Fibroblast of skin of abdomen (primary cell): ENCODE measurements at places on chromosomes 16 and 17.

DNA sequence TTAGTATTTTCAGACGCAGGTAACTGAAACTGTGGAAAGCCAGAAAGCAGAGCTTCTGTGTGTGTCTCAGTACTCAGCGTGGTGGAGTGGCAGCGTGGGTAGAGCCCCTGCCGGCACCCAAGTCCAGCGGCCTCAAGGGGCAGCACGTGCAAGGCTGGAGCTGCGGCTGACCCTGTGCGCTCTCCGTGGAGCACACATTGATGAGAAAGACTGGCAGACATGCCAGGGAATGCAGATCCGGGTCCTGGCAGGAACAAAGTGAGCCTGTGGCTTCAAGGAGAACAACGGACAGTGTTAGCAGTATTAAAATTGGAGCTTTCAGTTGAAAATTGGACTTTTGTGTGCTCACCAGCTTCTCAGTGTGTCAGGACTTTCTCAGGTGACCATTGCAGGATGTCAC, 23.3 kb downstream of the ZC3H18 start:
- DNase-seq: no peak

GRCh38 chr17:49358641-49359247, 3.3 kb downstream of the ZNF652 start:
- no peak for DNase-seq

GRCh38 chr17:32264140-32264799, 1.4 kb upstream of the RHBDL3 start:
- no peak for DNase-seq

GRCh38 chr16:79536958-79537357, 63.6 kb downstream of the MAF start:
- DNase-seq: no peak

DNA sequence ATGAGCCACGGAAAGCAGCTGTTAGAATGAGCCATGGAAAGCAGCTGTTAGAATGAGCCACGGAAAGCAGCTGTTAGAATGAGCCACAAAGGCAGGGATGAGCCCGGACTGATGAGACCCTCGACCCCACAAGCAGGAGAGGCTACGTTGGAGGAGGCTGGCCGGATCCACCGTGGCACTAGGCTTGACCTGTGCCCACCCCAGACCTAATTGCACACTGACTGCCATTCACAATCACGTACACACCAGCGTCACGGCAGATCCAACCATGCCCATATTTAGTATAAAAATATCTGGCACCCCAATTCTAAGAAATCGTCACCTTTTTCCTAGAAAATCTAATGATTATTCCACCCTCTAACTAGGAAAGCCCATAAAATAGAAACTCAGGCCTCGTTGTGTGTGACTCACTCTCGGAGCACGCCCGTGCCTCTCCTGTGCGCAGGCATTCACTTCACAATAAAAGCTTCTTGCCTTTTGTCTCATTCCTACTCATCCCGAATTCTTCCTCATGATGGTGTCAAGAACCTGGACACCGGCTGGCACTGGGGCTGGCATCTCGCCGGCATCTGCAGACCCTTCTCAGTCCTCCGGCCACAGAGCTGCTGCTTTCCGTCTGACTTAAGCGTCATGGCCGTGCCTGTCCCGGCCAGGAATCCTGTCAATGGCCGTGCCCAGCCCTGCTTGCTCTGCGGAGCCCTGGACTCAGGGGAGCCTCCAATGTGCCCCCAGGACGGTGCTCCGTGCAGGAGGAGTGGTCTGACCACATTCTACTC, 5.5 kb upstream of the SECTM1 start:
- peak; percentile 75 for DNase-seq

- no peak for DNase-seq
Observed at GRCh38 chr17:32523827-32524552, 37.2 kb downstream of the CDK5R1 start.

GRCh38 chr17:11909348-11909747, 87.9 kb downstream of the ZNF18 start:
- no peak for DNase-seq

GRCh38 chr16:29154088-29154487, 169.2 kb downstream of the LAT start:
- no peak for DNase-seq

DNA sequence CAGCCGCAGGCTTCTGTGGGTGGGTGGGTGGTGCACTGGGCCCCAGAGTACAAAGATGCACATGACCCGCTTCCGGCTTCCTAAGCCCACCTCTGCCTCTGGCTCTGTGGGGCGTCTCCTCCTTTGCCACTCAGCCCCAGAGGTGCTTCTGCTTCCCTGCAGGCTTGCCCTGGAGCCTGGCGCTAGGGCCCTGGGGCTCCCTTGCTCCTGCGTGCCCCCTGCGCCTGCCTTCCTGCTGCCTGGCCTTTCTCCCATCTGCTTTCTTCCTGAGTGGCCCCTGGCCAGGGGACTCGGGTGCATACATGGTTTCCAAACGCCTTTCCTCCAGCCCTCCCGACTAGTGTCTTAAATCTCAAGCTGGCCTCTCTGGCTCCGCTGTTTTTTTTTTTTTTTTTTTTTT, 3.4 kb downstream of the WWOX start:
- DNase-seq: no peak

DNA sequence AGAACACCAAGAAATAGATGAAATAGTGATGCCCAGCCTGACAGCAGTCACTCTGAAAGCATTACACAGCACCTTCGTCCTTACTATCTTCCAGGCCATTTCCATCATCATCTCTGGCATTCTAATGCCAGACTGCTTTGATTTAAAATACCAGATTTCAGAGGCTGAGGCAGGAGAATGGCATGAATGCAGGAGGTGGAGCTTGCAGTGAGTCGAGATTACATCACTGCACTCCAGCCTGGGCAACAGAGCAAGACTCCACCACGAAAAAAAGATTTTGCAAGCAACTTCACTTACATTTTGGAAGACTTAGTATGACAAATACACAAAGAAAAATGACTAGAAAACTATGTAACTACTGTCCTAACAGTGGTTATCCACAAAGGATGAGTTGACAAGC, 244.0 kb downstream of the CPPED1 start:
- DNase-seq: peak; percentile 53

GRCh38 chr17:7841915-7842379, 7.9 kb downstream of the KDM6B start:
- DNase-seq: peak; percentile 90

GRCh38 chr16:11554053-11554452, 32.7 kb downstream of the LITAF start:
- DNase-seq: no peak

- DNase-seq: peak; percentile 31
Observed at GRCh38 chr16:49700251-49701064, 155.5 kb downstream of the ZNF423 start.

GRCh38 chr16:50400967-50401348, 32.2 kb upstream of the BRD7 start:
- no peak for DNase-seq

GRCh38 chr16:72493716-72494415, 321.9 kb upstream of the PMFBP1 start:
- peak; percentile 81 for DNase-seq

GRCh38 chr16:84905965-84906460, 86.2 kb downstream of the CRISPLD2 start:
- no peak for DNase-seq

DNA sequence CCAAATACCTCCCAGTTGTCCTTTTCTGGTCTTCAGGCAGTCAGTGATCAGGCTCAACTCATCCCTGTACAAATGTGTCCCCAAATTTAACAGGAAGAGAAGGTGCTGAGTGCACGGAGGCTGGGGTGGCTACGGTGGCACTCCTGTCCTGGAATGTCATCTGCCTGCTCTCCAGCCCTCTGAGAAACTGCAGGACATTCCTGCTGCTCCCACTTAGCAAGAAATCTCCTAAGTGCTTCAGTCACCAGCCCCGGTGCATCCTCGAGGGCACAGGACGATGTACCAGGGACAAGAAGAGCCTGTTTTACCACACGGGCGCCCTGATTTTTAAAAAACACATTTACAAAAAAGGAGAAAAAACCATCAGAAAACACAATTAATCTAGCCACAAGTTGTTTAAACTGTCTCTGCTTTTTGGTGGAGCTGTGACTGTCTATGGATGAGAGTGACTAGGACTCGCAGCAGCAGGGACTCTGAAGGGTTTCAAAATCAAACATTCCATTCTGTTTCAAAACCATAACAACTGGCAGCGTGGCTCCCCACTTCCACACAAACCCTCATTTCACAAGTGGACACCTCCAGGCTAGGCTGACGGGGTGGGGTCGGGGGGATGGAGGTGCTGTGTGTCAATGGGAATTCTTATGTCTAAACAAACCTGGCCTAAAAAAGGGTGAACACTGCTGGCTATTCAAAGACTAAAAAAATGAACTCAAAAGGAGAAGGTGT, 65.3 kb upstream of the CNEP1R1 start:
- DNase-seq: no peak

GRCh38 chr16:8963010-8963820, 491 bp downstream of the USP7 start:
- peak; percentile 16 for DNase-seq

DNA sequence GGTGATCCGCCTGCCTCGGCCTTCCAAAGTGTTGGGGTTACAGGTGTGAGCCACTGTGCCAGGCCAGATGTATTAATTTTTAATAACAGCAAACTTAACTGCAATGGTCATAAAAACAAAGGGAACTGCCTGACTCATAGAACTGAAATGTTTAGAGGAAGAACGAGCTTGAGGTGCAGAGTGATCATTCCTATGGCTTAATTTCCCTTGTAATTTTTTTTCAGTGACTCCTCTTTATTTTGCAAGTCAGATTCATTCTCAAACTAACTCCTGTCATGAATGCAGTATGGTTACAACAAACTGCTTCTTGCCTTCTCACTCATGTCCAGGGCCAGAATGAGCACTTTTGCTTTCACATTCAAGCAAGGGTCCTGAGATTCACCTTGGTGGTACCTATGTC, 231.3 kb downstream of the HAPSTR1 start:
- no peak for DNase-seq

DNA sequence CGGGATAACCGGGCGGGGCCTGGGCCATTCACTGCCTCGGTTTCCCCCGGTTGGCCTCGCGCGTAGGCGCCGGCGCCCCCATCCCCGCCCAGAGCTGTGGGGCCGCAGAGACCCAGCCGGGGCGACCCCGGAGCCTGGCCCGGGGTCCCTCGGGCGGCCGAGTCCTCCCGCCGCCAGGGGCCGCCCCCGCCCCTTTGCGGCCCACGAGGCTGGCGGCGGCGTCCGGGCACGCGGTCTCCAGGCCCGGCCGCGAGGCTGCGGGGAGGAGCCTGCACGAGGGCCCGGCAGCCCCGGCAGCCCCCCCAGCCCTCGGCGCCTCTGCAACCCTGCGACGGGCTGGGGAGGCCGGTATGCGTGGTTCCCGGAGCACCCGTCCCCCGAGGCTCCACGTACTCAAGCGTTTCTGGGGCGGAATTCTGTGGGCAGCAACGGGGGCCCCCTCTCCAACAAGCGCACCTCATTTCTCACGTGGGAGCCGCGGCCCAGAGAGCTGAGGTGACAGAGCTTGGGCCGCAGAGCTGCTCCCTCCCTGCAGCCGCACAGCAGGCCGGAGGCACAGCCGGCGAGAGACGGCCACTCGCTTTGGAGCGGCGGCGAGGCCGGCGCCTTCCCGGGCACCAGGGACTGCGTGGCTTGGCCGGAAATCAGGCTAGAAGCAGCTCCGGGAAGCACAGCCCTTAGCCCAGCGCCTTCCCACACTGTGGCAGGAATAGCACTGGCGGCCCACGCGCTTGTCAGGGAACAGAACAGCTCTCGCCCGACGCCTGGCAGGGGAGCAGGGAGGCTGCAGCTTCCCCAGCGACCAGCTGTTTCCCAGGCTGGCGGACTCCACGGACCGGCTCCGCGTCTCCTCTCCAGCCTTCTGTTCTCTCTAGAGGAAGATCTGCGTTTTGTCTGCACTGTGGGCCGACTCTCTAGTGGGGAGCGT, 867 bp upstream of the LIMD2 start:
- DNase-seq: peak; percentile 62

DNA sequence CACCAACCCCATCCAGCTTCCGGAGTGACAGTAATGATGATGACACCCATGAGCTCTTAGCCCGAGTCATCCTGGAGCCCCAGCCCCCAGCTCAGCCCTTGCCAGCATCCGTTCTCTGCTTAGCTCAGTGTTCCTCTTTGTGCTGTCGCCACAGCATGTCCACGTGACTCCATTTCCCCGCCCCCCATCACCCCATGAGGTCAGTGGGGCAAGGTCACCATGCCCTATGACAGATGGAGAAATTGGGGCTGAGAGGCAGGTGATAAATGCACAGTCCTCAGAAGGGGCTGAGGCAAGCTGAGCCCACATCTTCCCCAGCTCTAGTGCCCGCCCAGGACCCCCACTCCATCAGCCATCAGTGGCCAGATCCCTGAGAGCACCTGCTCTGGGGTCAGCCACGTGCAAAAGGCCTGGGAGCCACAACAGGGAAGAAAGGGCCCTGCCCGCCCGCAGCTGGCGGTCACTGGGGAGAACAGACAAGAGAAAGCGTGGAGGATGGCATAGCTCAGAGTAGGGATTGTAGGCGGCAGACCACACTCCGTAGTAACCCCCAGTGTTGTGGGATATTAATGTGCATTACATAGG, 17.1 kb downstream of the ITGB4 start:
- peak; percentile 29 for DNase-seq

DNA sequence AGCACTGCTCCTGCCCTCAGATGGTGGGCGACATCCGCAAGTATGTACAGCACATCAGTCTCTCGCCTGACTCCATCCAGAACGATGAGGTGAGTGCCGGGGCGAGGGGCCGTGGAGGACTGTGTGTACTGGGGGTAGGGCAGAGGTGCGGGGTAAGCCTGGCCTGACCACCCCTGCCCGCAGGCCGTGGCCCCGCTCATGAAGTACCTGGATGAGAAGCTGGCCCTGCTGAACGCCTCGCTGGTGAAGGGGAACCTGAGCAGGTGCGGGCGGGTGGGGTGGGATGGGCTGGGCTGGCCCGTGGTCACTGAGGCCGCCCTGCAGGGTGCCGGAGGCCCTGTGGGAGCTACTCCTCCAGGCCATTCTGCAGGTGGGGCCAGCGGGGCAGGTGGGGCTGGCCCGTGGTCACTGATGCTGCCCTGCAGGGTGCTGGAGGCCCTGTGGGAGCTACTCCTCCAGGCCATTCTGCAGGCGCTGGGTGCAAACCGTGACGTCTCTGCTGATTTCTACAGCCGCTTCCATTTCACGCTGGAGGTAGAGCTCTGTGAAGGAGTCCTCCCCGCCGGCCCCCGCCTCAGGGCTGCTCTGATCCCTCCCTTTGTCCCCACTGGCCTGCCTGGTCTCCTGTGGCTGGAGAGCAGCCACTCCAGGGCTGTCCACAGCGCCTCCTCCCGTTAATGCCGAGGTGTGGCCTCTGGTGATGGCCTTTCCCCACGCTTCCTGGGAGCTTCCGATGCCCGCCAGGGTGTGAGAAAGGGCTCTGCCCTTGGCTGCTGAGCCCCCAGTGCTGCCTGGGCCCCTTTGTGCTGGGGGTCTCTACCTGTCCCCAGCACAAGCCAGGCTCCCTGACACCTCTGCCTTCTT, 5.0 kb downstream of the TSR3 start:
- no peak for DNase-seq
